ENCODE measurements at places on chromosomes 7 and 10.

DNA sequence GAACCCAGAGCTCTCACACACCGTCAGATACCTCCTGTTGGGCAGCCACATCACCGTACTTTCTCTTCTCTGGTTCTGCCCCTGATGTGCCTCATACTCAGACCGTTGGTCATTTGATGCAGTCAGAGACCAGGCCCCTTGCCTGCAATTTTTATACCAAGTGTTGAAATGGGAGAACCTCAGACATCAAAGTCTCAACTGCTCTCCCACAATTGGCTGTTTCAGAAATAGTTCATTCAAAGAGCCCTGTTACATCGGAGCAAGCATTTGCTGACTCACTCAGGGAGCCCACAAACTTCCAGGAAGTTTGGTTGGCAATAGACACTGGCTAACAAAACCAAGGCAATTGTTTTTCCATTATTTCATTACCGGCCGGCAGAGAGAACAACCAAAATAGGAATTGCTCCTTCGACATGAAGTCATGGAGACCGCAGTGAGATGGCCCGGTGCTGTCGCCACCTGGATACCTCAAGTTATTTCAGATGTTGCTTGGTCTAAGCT, 33.5 kb upstream of the ADAM12 start:
- peak; percentile 95 for DNase-seq

DNA sequence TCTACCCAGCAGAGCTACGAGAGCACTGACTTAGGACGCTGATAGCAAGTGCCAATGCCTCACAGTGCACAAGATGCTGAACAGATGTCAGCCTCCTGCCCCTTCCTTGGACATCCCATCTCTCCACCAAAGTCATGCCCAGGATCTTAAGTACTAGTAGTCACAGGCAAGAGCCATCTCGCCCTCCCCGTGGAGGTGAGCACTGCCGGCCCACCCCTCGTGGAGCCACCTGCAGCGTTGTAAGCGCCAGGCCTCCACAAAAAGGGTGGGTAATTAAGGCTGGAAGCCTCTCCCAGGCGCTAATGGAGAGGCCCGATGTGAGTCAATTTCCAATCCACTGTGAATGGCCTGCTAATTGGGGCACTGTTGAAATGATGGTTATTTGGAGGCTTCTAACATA, 156.2 kb downstream of the GRID1 start:
- no peak for DNase-seq

DNA sequence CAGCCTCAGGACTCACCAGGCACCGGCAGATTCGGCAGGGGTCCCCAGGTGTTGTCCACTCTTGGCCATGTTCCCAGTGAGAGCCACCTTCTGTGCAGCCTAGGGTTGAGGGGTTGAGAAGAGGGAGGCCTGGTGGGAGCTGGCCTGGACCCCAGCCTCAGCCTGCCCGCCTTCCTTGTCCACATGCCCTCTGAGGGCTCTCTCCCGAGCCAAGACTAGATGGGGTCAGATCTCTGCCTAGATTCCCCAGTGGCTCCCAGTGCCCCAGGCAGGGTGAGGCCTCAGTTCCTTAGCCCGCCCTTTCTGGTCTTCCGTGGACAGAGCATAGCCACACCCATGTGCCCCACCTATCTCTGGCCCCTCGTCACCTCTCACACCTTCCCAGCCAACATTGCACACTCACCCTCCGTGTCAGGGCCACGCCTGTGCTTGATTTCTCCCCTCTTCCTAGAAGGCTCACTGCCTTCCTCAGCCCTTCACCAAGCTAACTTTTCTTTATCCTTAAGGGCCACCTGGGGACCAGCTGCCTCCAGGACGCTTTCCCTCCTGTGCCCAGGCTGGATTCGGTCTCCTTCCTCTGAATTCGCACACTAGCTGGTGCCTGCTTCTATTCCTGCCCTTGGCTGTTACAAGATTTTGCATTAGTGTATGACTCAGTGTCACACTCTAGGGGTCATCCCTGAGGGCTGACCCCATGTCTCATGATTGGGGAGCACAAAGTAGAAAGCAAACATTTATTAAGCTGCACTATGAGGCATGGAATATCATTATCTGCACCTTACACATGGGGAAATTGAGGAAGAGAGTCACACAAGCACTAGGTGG, 7.5 kb downstream of the KCP start:
- peak; percentile 34 for DNase-seq

- DNase-seq = peak; percentile 67
Observed at GRCh38 chr10:23067939-23068775, 27.2 kb upstream of the MSRB2 start.

GRCh38 chr10:79017882-79018520, 50.8 kb upstream of the ZMIZ1 start:
- DNase-seq = no peak

GRCh38 chr10:68895041-68895440, 6.1 kb upstream of the DDX50 start:
- DNase-seq = no peak
